ENCODE measurements at places on chromosomes 4 and X.

DNA sequence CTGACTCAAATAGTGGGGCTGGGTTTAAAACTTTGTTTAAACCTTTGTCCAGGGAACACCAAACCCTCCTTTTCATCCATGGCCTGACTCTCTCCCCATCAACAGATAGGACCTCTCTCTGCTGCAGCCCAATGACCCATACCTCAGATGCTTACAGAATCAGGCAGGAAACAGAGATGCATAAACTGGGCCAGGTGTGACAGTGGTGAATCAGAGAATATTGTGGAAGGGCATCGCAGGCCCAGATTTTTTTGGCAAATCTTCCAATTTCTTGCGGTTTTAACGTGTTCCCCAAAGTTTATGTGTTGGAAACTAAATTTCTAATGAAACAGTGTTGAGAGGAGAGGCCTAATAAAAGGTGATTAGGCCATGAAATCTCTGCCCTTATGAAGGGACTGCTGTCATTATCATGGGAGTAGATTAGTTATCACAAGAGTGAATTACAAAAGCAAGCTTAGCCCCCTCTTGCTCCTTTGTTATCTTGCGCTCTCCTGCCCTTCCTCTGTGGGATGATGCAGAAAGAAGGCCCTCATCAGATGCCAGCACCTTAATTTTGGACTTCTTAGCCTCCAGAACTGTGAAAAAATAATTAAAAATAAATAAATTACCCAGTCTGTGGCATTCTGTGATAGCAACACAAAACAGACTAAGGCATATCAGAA, 82.8 kb downstream of the STK32B start:
- DNase-seq = no peak

DNA sequence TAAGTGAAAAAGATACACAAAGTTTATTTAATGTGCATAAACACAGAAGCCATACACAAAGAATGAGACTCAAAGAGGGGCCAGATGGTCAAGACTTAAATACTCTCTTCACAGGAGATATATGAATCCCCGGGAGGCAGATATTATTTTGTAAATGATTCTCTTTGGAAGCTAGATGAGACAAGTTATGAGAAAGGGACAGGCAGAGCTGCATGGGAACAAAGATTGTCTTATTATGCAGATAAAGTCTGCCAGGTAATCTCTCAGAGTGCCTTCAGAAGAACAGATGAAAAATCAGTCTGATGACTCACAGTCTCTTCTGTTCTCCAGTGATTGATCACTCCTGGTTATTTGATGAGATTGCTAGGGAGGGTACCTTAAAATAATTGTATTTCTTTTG, 89.0 kb downstream of the NAF1 start:
- no peak for DNase-seq

GRCh38 chrX:24515447-24515846, 50.4 kb downstream of the PDK3 start:
- DNase-seq = no peak

GRCh38 chr4:121358473-121358872, 22.3 kb downstream of the QRFPR start:
- DNase-seq = no peak

DNA sequence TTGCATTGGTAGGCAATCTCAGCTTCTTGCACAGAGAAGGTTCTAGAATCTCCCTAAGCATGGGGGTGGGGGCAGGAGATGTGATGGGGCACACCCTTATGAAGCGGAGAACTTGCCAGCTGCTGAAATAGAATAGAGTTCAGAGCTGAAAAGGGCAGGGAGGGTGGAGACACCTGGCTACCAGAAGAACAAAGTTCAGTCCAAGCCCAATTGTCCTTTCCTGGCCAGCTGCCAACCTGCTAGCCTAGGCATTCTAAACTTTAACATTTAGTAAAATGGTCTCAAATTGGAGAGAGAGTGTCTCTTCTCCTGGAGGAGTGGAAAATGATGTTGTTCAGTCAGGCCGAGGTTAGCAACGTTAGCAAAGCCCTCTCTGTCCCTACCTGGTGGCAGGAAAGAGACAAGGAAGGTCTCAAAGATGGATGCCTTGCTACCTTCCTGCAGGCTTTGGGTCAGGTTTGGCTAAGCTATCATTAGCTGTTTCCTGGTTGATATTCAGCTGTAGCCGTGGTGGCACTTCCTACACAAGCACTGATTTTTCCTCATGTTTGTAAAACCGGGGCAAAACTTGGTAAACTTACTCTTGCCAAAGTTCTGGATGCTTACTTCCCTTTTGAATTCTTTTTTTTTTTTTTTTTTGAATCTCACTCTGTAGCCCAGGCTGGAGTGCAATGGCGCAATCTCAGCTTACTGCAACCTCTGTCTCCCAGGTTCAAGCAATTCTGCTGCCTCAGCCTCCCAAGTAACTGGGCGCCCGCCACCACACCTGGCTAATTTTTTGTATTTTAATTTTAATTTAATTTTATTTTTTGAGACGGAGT, 34.7 kb upstream of the NYX start:
- DNase-seq = no peak

- no peak for DNase-seq
Observed at GRCh38 chrX:10156199-10157031, at the start of gene CLCN4. Gene CLCN4 (plus strand): TSS chrX:10156975. CDS start chrX:10185033, 28,058 bp downstream.

DNA sequence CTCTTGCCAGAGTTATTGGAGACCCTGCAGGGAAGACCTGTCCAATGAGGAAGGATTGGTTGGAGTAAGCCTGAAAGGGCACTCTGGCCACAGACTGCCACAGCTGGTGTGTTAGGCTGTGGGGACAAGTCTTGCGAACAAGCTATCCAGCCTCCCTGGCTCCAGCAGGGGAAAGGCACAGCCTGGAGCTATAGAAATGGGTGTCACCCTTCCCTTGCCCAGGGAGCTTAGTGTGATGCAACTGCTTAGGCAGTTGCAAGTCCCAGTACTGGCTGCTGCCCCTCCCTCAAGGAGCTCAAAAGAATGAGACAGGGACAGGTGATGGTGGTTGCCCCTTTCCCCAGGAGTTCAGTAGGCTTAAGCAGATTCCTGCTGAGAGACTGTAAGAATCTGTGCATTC, 165.7 kb upstream of the CT83 start:
- no peak for DNase-seq

GRCh38 chrX:123487236-123487635, 245.6 kb downstream of the THOC2 start:
- DNase-seq = no peak

DNA sequence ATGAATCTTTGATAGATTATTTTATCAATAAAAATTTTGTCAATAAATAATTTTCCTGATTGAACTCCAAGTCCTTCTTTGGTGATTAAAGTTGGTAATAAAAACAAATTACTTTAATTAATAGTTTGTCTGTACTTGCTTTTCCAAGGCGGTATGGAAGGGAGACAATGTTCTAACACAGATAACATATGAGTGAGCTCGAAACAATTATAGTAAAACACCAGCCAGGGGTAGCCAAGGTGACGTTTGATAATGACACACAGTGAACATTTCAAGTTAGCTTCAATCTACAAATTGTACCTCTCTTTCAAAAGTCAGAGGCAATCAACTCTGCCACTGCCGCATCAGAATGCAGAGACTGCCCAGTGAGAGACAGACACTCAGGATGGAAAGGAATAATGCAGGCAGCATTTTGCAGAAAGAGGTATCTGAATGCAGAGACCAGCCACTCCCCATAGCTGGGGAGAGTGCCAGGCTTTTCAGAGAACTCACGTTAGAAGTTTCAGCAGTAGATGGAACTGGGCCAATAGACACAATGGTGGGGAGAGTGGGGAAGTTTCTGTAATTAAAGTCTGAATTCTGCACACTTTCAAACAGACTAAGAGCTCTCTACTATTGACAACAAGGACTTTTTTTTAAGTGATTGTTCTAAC, 18.1 kb upstream of the ATOH1 start:
- DNase-seq = no peak

GRCh38 chrX:136344320-136344719, 43.6 kb downstream of the ADGRG4 start:
- DNase-seq = no peak

GRCh38 chrX:40897718-40898270, 162.5 kb upstream of the MED14 start:
- DNase-seq = no peak

DNA sequence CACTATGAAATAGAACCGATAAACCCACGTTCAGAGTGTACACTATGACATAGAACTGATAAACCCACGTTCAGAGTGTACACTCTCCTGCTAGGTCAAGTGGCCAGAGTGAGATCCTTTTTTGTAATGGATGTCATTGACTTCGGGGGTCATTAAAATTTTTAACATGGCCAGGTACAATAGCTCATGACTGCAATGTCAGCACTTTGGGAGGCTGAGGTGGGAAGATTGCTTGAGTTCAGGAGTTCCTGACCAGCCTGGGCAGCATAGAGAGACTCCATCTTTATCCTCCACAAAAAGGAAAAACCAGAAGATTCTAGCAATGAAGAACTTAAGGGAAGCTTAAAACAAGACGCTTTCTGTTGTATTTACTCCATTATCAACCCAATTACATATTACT, 439.7 kb upstream of the FRG1 start:
- no peak for DNase-seq

- DNase-seq = peak; percentile 61
Observed at GRCh38 chr4:122715221-122715620, 17.3 kb upstream of the BBS12 start.

GRCh38 chrX:121360280-121360679, 312.9 kb downstream of the GLUD2 start:
- DNase-seq = no peak

GRCh38 chr4:33996075-33996718, 2248.1 kb downstream of the ARAP2 start:
- no peak for DNase-seq

GRCh38 chr4:28883211-28883610, 1837.0 kb upstream of the PCDH7 start:
- no peak for DNase-seq

GRCh38 chr4:160319221-160319867, 1216.5 kb downstream of the RAPGEF2 start:
- no peak for DNase-seq

- no peak for DNase-seq
Observed at GRCh38 chr4:14965071-14965470, 37.2 kb upstream of the CPEB2 start.

GRCh38 chr4:114674080-114674479, 75.5 kb downstream of the UGT8 start:
- no peak for DNase-seq

DNA sequence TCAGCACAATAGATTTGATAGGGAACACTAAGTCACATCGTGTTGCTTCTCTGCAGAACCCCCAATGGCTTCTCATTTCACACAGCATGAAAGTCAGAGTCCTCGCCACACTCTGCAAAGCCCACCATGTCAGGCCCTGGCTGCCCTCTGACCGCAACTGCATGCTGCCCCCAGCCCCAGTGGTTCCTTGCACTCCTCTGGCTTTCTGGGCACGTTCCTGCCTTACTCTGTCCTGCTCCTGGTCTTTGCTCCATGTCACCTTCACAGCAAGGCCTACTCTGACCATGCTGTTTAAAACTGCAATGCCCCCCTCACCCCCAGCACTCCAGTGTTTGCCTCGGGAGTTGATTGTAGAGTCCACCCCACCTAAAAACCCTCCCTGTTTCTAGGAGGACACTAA, 78.1 kb downstream of the EVC start:
- no peak for DNase-seq

GRCh38 chr4:150280081-150280895, 202.0 kb downstream of the DCLK2 start:
- DNase-seq = no peak

- DNase-seq = no peak
Observed at GRCh38 chrX:104668550-104668949, 102.6 kb downstream of the IL1RAPL2 start.

DNA sequence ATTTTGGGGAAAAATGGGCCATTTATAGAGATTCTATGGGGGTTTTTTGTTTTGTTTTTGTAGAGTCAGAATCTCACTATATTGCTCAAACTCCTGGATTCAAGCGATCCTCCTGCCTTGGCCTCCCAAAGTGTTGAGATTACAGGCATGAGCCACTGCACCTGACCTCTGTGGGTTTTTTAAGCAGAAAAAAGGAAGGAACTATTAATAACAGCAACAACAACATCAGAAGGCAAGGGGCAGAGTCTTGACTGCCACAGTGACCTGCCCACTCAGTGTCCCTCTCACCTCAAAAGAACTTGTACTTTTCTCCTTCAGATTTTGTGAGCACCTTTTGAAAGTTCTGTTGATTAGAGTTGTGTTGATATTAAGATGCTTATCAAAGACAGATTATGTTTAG, 48.1 kb downstream of the FNIP2 start:
- DNase-seq = no peak

- DNase-seq = no peak
Observed at GRCh38 chr4:94577136-94577535, 125.4 kb downstream of the PDLIM5 start.

GRCh38 chrX:132017431-132018185, 5.5 kb upstream of the STK26 start:
- no peak for DNase-seq

GRCh38 chrX:30892591-30892990, 3.5 kb upstream of the TAB3 start:
- DNase-seq = no peak

- DNase-seq = peak; percentile 65
Observed at GRCh38 chr4:680928-681645, 6.7 kb downstream of the MYL5 start.

- no peak for DNase-seq
Observed at GRCh38 chrX:100915562-100915961, 13.2 kb downstream of the XKRX start.

GRCh38 chrX:154758696-154759095, 4.0 kb upstream of the DKC1 start:
- DNase-seq = no peak

- no peak for DNase-seq
Observed at GRCh38 chr4:100098681-100099080, 91.6 kb downstream of the DDIT4L start.

- no peak for DNase-seq
Observed at GRCh38 chr4:118981171-118981838, 92.7 kb downstream of the SYNPO2 start.

- DNase-seq = no peak
Observed at GRCh38 chrX:40853004-40853815, 117.9 kb upstream of the MED14 start.

DNA sequence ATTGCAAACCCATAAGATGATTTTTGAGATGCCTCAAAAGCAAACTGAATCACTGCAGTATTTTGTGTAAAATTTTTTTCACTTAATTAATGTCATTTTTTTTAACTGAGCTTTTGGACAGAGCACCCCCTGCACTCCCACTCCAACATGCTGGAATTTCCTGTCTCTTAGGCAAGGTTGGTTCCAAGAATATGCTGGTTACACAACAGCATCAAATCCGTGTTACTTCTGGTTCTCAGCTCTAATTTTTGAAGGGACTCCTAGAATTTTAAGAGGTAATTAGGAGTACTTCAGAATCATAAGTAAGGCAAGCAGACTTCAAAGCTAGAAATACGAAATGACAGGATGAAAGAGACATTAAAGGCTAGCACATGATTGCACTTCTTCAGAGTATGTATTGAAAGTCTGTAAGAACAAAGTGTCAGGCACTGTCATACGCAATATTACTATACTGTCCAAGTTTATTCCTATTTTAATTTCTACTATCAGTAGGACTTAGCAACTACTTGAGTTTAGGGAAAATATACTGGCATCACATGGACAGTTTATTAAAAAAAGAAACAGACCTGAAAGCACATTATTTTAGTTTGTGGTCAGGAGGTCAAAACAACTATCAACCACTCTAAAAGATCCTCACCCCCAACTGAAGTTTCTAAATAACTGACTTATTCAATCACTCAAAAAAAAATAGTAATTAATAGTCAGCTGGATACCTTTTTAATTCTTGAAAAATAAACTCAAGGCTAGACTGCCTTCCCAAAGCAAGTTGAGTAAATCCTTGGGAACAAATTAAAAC, 1.6 kb upstream of the JCHAIN start:
- no peak for DNase-seq

All from activated CD4-positive, alpha-beta T cell treated with anti-CD3 and anti-CD28 coated beads, Interleukin-2, amount 50 U/mL, for 16 hours (primary cell).